ENCODE measurements at places on chromosomes 6 and 20.

DNA sequence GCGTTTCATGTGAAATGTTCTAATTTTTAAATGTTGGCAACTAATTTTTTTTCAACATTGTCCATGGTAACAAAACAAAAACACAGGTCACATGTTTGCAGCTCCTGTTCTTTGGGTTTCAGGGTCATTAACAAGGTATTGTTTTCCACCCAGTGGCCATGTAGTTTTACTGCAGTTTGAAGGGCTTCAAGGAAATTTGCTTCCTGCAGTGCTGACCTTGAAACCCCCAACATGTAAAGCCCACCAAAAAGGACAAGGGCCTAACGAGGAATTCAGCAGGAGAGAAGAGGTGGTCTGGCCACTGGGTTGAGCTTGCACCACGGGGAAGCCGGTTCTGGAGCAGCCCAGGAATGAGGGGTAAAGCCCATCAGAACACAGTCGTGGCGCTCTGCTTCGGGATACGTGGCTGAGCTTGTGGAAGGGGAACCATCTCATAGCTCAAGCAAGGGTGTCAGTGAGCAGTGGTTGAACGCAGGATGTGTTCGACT lies 13.9 kb upstream of the KLHL31 start:
- DNase-seq: no peak

- DNase-seq: no peak
Observed at GRCh38 chr6:142926494-142927270, 18.3 kb downstream of the HIVEP2 start.

DNA sequence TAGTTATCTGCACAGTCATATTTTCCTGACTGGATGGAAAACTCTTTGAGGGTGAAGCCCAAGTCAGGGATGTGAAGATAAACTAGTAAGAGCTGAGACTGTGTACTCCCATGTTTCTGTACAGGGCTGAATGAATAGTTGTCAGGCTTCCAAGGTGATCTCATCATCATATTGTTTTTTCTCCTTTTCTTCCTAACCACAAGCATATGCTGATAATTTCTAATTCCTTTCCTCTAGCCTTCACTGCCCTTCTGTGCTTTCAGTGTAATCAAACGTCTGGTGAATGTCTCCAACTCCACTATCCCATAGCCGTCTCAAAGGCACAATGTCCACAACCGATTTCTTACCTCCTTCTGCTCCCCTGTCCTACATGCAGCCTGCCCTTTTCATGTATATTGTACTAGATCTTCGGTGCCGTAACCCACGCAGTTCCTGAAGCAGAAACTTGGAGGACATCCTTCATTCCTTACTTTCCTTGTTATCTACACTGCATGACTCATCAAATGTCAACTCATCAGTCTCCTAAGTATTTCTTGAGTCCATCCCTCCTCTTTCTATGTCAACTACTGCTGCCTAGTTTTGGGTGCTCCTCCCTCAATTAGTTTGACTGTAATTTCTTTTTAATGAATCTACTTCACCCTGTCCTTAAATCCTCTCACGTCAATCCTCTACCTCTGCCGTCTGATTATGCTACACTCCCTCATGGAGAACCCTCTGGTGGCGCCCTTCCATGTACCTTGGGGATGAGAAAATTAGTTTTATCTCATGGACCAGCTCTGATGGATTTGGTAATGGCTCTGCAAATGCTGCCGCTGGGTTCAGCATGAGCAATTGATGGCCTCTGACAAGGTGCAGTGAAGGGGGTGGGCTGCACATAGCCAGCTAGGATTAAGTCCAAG lies 21.9 kb downstream of the NCOA7 start:
- no peak for DNase-seq

GRCh38 chr6:107173779-107174178 lies 58.5 kb upstream of the BEND3 start:
- DNase-seq: no peak

GRCh38 chr6:24283043-24283985 lies 74.5 kb downstream of the DCDC2 start:
- peak; percentile 76 for DNase-seq

DNA sequence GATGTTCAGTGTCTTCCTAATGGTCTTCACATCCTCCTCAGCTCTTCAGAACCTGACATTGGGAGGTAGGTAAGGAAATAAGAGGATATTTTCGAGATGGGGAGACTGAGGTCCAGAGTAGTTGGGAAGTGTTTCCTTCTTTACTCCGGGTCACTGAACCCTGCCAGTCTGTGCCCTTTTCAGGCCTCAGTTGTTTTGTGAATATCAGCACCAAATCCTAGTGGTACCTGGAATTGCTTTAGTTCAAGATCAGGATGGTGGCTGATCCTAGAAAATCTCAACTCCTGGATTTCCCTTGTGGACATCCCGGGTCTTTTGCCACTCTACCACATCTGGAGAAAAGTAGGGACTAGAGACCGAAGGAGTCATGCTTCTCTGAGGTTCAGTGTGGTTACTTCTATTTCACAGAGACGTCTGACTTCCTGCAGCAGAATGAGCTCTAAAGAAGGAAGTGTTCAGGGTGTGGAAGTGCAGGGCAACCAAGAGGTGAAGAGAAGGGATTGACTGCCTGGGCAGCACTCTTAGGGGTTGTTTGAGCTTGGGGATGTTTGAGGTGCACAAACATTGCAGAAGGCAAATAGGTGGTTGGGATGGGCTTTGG lies 995 bp downstream of the STK4 start:
- DNase-seq: no peak

DNA sequence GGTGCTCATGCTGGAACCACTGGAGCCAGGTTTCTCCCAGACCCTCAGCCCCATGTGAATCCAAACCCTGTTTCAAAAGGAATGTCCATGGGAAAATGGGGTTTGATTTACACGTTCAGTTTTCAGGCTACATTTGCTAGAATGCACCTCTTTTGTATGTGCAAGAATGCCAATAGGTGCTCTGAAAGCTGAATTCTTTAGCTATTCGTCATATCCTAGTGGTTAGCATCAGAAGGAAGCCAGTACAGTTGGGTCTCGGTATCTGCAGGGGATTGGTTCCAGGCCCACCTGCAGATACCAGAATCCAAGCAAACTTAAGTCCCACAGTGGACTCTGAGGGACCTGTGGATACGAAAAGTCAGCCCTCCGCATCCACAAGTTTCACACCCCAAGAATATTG lies 93.4 kb downstream of the UST start:
- no peak for DNase-seq

GRCh38 chr20:48856130-48856529 lies 28.3 kb upstream of the PREX1 start:
- DNase-seq: no peak

- DNase-seq: no peak
Observed at GRCh38 chr6:39898625-39899024, 35.6 kb downstream of the MOCS1 start.

DNA sequence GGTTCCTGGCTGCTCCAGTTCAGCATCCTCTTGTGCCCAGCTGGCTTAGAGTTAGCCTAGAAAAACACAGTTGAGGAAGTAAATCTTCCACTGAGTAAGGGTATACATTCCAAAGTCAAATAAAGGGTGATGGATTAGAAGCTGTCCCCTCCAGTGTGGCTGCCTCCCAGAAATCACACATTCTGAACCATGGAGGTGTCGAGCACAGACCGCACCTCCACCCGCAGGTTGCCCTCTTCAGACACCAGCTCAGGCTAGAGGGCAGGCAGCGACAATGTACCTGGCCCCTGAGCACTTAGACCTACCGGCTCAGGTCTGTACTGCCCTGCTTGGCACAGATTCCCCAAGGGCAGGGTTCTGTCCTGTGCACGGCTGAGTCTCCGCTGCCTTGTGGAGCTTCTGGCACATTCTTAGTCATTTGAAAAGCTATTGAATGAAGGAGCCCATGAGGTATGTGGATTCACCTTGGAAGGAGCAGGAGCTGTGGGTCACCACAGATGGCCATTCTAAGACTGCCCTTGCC lies 118.1 kb downstream of the FAM120B start:
- DNase-seq: no peak

DNA sequence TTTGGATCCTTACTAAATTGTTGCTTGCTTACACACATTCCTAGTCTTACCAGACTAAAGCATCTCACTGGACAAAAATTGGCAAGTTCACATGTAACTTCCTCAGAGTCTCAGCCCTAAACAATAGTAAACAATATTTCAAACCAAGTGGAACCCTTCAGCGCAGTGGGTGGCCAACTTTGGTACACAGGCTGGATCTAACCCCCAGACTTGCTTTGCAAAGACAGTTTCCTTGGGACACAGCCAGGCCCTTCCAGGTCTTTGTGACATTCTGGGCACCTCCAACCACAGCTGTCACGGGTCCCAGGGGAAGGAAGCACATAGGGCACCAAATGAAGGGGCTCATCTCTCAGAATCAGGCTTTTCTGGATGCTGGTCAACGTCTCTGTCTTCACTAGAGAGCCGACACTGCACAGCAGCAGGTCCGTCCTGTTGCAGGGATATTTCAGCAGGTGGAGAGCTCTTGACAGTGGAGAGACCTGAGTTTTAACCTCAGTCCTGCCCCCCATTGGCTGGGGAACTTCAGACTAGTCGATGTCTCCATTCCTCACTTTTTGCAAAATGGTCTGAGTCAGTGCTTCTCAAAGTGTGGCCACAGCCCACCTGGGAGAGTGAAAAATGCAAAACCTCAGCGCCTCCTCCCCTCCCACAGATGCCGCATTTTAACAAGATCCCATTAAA lies 91.4 kb downstream of the BFSP1 start:
- no peak for DNase-seq

GRCh38 chr20:50915424-50915823 lies 15.8 kb downstream of the ADNP start:
- no peak for DNase-seq

DNA sequence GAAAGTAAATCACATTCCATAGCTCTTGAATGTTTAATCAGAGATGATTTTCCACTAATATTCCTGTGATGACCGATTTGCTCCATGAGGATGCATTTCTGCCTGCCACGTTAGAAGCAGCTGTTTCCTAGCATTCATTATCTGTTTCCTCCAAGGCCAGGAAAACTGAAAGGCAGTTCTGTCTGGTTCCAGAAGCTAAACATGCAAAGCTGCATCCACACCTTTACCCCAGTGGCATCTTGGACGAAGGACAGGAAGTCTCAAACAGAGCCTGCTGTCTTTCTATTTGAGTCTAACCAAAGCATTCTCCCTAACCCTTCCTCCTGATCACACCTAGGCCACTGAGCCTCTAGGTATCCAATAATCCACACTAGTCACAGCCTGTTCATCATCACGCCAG lies 27.6 kb downstream of the CNKSR3 start:
- DNase-seq: peak; percentile 30

GRCh38 chr6:3450888-3451287 lies 6.0 kb downstream of the SLC22A23 start:
- DNase-seq: no peak

DNA sequence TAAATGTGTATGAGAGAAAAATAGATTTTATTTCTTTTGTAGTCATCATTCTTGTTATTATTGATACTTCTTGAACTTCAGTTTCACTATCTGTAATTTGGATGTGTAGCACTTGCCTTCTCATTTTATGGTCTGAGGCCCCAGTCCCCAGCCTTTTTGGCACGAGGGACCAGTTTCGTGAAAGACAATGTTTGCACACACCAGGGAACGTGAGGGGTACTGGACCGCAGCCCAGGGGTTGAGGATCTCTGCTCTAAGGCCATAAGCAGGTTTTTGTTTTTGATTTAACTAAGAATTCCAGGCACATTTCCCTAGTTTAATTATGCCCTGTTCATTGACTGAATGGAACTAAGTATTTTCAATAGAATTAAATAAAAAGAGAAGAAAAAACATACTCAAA lies 261.5 kb downstream of the BMP2 start:
- no peak for DNase-seq

DNA sequence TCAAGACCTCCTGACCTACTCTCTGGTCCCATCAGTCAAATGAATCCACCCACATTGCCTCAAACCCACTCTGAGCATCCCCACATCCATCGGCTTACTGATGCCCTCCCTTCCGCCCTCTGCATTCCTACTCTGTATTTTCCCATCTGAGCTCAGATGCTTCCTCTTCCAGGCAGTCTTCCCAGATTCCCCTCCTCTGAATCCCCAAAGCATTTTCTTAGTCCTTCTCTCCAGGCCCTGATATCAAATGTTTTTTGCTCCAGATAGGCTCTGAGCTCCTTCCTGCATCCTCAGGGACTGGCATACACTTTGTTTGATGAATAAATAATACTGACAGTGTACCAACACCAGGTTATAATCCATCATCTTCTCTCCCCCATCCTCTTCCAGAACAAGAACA lies 3.9 kb downstream of the PLTP start:
- DNase-seq: no peak

All from SHP77 (cell line).